ENCODE measurements at places on chromosomes 5 and 9. TPM values are rescaled to one million over a fixed set of nuclear protein-coding genes. Genes with fewer than 3 reads are reported as not detected.

DNA sequence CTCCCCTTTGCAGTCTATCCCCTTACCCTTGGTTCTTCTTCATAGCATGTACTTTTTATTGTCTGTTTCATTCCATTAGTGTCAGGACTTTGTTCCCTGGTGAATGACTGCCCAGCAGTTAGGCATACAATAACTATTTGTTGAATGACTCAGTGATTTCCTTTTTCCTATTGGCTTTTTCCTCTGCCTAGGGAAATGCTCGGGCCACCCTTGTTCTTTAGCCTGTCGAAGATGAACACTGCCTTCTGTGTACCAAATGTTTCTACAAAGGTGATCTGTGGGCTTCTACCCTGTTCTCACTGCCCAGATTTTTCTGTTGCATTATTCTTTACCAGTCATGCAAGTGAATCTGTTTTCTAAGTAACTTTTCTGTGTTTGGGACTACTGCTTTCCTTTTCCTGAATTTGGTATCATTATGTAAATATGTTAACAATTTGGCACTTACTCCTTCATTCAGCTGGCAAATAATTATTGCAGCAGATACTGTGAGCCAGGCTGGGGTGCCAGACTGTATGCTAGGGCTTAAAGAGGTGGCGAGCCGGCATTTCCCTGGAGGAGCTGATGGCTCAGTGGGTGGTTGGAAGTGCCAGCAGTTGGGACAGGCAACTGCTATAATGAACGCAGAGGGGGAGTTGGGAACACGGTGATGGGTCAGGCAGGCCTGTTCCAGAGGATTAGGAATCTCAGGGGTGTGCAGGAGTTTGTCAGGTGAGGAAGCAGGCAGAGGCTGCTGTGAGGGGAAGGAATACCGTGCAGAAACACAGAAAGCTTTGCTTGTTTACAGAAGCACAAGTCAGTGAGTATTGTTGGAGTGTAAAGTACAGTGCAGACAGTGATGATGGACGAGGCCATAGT, 30.6 kb downstream of the KDM4C start:
- no peak for DNase-seq

GRCh38 chr5:68114378-68115040, 101.0 kb upstream of the PIK3R1 start:
- no peak for DNase-seq

DNA sequence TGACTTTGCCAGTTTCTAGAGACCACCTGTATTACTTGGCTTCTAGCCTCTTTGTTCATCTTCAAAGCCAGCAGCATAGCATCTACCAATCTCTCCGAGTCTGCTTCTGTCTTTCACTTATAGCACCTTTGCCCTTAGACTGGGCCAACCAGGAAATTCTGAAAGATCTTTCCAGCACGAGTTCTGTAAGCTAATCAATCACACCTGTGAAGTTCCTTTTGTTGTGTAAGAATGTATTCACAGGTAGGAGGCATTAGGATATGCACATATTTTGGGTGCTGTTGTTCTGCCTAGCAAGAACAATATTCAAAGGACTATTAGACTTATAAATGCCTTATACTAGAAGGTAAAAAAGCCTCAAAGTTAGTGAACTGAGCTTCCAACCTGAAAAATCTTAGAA, 232.1 kb downstream of the CDH12 start:
- no peak for DNase-seq

DNA sequence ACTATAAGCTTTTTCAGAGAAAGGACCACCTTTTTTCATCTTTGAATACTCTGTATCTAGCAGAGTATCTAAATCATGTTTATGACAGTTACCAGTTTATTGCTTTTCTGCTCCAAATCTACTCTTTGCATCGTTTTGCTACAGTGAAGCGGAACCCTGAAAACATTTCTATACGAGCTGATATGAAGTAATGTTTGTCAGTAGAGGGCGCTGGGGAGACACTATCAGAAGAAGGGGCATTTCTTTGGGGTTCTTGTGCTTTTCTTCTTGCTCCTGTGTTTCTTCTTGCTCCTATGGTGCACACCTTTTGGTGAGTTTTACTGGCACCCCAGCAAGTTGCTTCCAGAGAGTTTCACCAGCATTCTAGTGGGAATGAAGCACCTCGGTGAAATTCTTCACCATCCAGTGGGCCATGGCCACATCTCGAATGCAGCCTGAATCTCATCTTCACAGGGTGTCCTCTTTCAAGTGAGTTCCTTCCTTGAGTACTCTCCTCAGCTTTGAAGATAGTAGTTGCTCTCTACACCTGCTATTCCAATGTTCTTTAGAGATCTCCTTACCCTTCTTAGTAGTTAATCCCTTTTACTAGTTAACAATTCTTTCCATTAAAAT, 98.4 kb downstream of the FGF1 start:
- DNase-seq: no peak

- DNase-seq: no peak
These were observed 15.9 kb downstream of the ATP6V0E1 start for GRCh38 chr5:172999372-172999973.

- DNase-seq: no peak
These were observed 103.9 kb downstream of the INSYN2B start for GRCh38 chr5:169876386-169876785.

- no peak for DNase-seq
These were observed 366.9 kb upstream of the IRX2 start for GRCh38 chr5:3118340-3118739.

Gene COL15A1
- polyA plus RNA-seq: 21.6 TPM

Gene C5orf46
- not detected for polyA plus RNA-seq

Gene MED27
- polyA plus RNA-seq: 20.1 TPM

Gene PKN3
- 13.4 TPM for polyA plus RNA-seq

Gene JAKMIP2
- 6.6 TPM for polyA plus RNA-seq

Gene SPINK6
- not detected for polyA plus RNA-seq

Gene TAF11L10
- not detected for polyA plus RNA-seq

Gene BASP1
- 81.6 TPM for polyA plus RNA-seq

Gene SH3TC2
- 0.96 TPM for polyA plus RNA-seq
